ENCODE measurements at places on chromosomes 11 and 22.

GRCh38 chr11:103086461-103086860 is 5.5 kb downstream of the DCUN1D5 start:
- DNase-seq, result no peak

DNA sequence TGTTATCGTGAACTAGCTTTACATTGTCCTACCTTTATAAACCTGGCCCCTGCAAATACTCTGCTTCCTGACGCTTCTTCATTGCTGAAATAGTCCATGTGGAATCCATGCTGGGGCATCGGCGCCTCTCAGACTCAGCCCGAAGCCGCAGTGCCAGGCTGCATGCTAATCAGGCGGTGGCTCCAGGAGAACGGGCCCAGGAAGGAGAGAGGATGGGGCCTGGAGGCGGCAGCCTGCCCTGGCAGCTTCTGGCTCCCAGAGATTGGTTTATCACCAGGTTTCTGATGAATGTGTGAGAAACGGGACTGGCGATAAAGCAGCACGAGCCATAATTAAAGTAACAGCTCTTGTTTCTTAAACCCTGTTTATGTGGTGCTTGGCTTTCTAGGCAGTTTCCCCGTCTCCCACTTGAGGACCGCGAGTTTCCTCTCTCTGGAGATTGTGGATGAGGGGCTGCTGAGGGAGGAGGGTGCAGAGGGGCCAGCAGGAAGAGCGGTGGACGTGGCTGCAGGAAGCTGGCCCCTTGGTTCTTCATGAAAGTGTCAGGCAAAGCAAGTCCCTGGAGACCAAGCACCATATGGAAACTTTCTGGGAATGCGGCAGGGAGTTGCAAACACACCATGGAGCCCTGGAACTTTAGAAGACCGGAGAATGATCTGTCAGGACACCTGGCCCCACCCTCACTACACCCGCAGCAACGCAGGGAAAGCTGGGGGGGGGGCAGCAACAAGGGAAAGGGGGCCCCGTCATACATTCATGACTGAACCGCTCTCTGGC is 93.4 kb downstream of the NTM start:
- no peak for DNase-seq

GRCh38 chr22:28112190-28112544 is 193.1 kb upstream of the PITPNB start:
- DNase-seq, result no peak

- DNase-seq, result no peak
Observed at GRCh38 chr11:19770277-19770676, 57.6 kb downstream of the NAV2 start.

- no peak for DNase-seq
Observed at GRCh38 chr11:12523180-12523924, 146.0 kb downstream of the PARVA start.

DNA sequence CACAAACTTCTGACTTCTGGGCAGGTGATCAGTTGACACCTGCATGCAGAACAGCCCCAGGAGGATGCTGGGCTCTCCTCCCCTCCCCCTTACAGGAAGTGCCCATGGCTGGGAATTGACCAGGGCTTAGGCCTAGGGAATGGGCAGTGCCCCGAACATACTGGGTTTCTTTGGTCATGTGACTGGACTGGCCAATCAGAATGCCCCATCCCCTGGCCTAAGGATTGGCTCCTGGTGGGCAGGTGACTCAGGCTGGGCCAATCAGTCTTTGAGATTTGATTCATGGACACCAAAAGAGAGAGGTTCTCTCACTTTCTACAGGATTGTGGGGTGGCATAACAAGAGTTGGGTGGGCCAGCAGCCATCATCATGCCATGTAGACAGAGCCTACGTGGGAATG is 37.1 kb downstream of the MCM5 start:
- no peak for DNase-seq
